Endothelial cell of umbilical vein (primary cell): ENCODE measurements at places on chromosomes 5 and 9. TPM values are rescaled to one million over a fixed set of nuclear protein-coding genes. Genes with fewer than 3 reads are reported as not detected.

DNA sequence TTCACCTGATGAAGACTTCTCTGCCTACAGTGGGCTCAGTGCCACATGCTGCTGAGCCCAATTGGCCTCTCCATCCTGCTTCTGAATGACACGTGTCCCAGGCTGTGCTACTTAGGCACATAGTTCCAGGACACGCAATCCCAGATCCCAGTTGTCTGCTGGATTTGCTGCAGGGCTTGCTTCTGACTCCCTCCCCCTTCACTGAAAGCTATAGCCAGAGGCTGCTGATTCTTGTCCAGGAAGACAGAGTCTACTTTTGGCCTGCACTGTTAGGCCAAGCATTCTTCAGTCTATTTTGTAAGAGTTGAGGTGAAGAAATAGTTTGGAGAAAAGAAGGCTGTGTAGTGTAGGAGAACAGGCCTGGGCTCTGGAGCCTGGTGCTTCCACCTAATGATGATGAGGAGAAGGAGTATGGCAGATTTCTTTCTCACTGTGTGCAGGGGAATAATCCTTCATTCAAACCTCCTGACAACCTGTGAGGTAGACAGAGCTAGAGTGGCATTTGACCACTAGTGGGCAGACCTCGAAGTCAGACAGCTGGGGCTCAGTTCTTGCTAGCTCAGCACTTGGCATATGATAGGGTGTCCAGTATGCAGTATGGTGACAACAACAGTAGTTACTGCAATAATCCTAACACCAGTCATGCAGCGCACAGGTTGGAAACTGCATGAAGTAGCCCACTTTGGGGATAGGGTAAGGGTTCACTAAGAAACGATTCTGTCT is 19.5 kb upstream of the ASPN start:
- peak; percentile 45 for DNase-seq
- no peak overlapping the region for H3K27ac ChIP-seq
- no peaks in the 10 kb centered on the region for H3K27me3 ChIP-seq

CSF2 gene
- polyA plus RNA-seq, result not detected in 2 replicates

DNA sequence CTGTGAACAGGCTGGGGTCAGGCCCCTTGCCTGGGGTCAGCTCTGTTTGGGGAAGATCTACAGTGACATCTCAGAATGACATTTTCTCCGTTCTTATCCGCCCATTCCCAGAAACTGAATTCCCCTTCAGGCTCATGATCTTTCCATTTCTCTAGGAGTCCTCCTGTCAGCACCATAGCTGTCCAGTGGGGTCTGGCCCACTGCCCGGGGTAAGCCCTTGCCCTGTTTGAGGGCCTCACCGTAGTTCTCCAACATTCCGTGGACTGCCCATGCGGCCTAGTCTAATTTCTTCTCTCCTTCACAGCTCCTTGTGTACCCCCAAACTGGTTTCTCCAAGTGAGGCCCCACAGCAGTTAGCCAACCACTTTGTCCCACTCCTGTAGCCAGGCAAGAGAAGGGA is 68.4 kb downstream of the ENTREP1 start:
- H3K27ac ChIP-seq, result no peak overlapping the region
- no peaks in the 10 kb centered on the region for H3K36me3 ChIP-seq
- H3K4me1 ChIP-seq, result peaks cover 2% of the 10 kb centered on the region
- no peaks in the 10 kb centered on the region for H3K27me3 ChIP-seq
- no peak overlapping the region for H3K4me3 ChIP-seq

- no peak overlapping the region for H3K27ac ChIP-seq
- no peaks in the 10 kb centered on the region for H3K36me3 ChIP-seq
- peak; percentile 45 for DNase-seq
- H3K27me3 ChIP-seq, result no peaks in the 10 kb centered on the region
Measured at GRCh38 chr9:100534401-100534800, 43.5 kb upstream of the CAVIN4 start.

GRCh38 chr9:114761523-114761922 is 44.3 kb downstream of the TNFSF15 start:
- no peaks in the 10 kb centered on the region for H3K4me1 ChIP-seq
- peaks cover 3% of the 10 kb centered on the region for H3K27me3 ChIP-seq
- DNase-seq, result no peak
- H3K36me3 ChIP-seq, result no peaks in the 10 kb centered on the region
- H3K4me3 ChIP-seq, result no peak overlapping the region

DNA sequence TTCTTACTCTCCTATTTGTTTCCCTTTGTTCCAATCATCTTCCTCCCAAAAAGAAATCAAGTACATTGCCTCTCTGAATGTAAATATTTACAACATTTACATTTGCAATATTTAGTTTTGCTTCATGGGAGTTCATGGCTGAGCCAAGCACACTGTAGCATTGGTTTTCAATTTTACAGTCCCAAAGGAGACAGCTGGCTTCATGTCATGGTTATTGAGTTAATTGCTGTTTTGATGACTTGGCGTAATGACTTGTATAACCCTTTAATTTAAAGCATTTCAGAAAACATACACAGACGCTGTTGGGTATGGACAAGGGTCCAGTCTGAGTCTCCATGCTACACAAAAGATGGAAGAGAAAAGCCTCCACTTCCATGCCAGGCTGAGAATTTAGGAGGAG is 25.6 kb upstream of the VLDLR start:
- H3K4me3 ChIP-seq, result no peak overlapping the region
- H3K27ac ChIP-seq, result no peak overlapping the region
- no peak for DNase-seq

GRCh38 chr5:127280491-127281220 is 9.9 kb upstream of the MEGF10 start:
- H3K27me3 ChIP-seq, result peaks cover 26% of the 10 kb centered on the region
- no peaks in the 10 kb centered on the region for H3K36me3 ChIP-seq
- H3K27ac ChIP-seq, result no peak overlapping the region
- H3K4me1 ChIP-seq, result no peaks in the 10 kb centered on the region
- DNase-seq, result no peak
- H3K4me3 ChIP-seq, result no peak overlapping the region

GRCh38 chr9:120768886-120769285 is 24.3 kb downstream of the FBXW2 start:
- no peak overlapping the region for H3K27ac ChIP-seq
- no peaks in the 10 kb centered on the region for H3K4me1 ChIP-seq
- H3K4me3 ChIP-seq, result no peak overlapping the region

JAKMIP2 gene
- not detected in 2 replicates for polyA plus RNA-seq

GFRA3 gene
- 0.05 and 0.10 TPM in 2 replicates for polyA plus RNA-seq

MSMP gene
- polyA plus RNA-seq, result 23.5 and 29.0 TPM in 2 replicates

GRCh38 chr9:71911908-71912335 is 483 bp downstream of the C9orf85 start:
- no peaks in the 10 kb centered on the region for H3K36me3 ChIP-seq
- peak; percentile 89 for DNase-seq
- peaks cover 20% of the 10 kb centered on the region for H3K4me1 ChIP-seq
- peak overlapping the region; percentile 83 for H3K27ac ChIP-seq
- peak overlapping the region; percentile 61 for H3K4me3 ChIP-seq
- no peaks in the 10 kb centered on the region for H3K27me3 ChIP-seq

PNPLA7 gene
- polyA plus RNA-seq, result 1.0 and 1.2 TPM in 2 replicates

CD274 gene
- 25.4 and 27.9 TPM in 2 replicates for polyA plus RNA-seq

- no peaks in the 10 kb centered on the region for H3K27me3 ChIP-seq
- no peaks in the 10 kb centered on the region for H3K36me3 ChIP-seq
- peaks cover 2% of the 10 kb centered on the region for H3K4me1 ChIP-seq
- DNase-seq, result no peak
Measured at GRCh38 chr5:57772512-57772911, 289.9 kb upstream of the ACTBL2 start.

DNA sequence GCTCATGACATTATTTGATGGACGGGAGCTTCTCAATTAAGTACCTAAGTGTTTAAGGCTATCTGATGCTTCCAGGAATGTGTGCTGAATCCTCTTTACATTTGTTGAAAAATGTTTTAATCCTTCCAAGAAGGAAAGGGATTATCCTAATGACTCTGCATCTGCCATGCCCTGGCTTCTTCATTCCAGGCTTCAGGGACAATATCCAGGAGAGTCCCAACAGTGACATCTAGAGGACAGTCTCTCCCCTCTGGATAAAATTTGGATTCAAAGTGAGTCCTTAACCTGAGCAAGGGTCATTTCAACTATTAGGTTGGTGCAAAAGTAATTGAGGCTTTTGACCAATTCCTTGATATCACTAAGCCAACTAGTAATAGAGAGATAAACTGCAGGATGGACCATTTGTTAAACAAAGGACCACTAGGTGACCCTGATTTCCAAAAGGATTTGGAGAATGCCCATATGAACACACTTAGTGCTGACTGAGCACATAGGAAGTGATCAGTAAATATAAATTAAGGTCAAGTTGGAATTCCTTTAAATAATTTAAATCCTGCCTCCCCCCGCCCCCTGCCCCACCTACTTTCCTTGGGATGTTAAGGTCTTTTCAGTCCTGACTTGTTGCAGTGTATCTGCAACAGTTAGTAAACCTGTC is 19.1 kb downstream of the TNFSF8 start:
- no peak overlapping the region for H3K27ac ChIP-seq
- no peaks in the 10 kb centered on the region for H3K36me3 ChIP-seq
- no peak overlapping the region for H3K4me3 ChIP-seq
- DNase-seq, result peak; percentile 57
- peaks cover 1% of the 10 kb centered on the region for H3K27me3 ChIP-seq
- H3K4me1 ChIP-seq, result peaks cover 3% of the 10 kb centered on the region

- no peak for DNase-seq
- H3K4me1 ChIP-seq, result no peaks in the 10 kb centered on the region
- no peaks in the 10 kb centered on the region for H3K27me3 ChIP-seq
- H3K4me3 ChIP-seq, result no peak overlapping the region
Measured at GRCh38 chr5:40667161-40667663, 12.5 kb upstream of the PTGER4 start.

DNA sequence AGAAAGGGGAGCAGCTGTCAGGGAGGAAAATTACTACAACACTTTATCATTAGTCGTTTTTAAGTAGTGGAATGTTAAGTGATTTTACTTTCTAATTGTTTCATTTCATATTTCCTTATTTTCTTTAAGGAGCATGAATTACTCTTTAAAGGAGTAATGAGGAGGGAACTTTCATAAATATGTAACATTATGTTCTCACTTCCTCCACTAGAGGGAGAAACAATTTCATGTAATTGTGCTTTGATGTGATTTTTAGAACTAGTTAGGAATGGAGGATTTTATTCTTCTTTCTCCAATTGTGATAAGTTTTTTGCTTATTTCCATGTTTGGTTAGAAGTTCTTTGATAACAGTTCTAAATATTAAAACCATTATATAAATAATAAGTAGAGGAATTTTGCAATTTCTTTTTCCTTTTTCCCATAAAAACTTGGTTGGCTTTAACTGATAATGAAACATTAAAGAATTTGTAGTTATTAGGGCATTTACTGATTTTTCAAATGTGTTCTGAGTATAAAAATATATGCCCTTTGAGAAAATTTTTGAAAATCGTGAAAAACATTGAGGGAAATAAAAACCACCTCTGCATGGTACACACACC is 25.6 kb downstream of the CEP78 start:
- peak; percentile 39 for DNase-seq
- H3K4me1 ChIP-seq, result no peaks in the 10 kb centered on the region
- peaks cover 2% of the 10 kb centered on the region for H3K36me3 ChIP-seq
- H3K27ac ChIP-seq, result no peak overlapping the region
- no peaks in the 10 kb centered on the region for H3K27me3 ChIP-seq

GRCh38 chr5:115297031-115297430 is 577 bp upstream of the CCDC112 start:
- H3K36me3 ChIP-seq, result no peaks in the 10 kb centered on the region
- peak; percentile 15 for DNase-seq
- H3K4me3 ChIP-seq, result no peak overlapping the region
- peaks cover 9% of the 10 kb centered on the region for H3K4me1 ChIP-seq

LECT2 gene
- polyA plus RNA-seq, result not detected in 2 replicates

DNA sequence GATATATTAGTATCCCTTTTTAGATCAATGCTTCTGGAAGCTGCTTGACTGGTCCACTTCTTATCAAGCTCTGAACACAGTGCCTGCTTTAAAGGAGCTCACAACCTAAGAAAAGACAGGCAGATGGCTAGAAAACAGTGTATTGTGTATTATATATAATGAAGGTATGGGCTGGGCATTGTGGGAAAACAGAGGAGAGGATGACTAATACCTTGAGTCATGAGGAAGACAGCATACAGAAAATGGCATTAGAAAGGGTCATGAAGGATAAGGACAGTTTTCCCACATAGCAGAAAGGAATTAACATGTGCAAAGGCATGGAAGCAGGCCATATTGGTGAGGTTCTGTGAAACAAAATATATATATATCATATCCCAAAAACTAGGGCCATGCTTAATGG is 309.6 kb downstream of the MLLT3 start:
- no peaks in the 10 kb centered on the region for H3K27me3 ChIP-seq
- DNase-seq, result no peak
- no peaks in the 10 kb centered on the region for H3K36me3 ChIP-seq
- H3K4me3 ChIP-seq, result no peak overlapping the region
- no peak overlapping the region for H3K27ac ChIP-seq

DNA sequence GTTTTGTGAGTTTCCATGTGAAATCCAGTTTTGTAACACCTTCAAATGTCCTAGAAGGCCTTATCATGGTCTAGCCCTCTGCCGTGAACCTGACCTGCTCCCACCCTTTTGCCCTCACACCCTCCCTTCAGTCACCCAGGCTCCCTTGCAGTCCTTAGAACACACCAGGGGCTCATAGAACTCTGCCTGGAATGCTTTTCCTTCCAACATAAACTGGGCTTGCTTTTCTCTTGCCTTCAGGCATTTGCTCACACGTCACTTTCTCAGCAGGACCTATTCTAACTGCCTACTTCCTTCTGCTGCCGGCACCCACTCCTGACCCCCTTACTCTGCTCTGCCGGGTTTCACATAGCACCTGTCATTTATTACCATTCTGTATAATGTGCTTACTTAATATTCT is 111.9 kb downstream of the PDE8B start:
- no peak overlapping the region for H3K4me3 ChIP-seq
- no peaks in the 10 kb centered on the region for H3K27me3 ChIP-seq
- no peaks in the 10 kb centered on the region for H3K36me3 ChIP-seq
- no peak overlapping the region for H3K27ac ChIP-seq

IFNA13 gene
- not detected in 2 replicates for polyA plus RNA-seq

OTULINL gene
- polyA plus RNA-seq, result 0.03 and 0.08 TPM in 2 replicates

DNA sequence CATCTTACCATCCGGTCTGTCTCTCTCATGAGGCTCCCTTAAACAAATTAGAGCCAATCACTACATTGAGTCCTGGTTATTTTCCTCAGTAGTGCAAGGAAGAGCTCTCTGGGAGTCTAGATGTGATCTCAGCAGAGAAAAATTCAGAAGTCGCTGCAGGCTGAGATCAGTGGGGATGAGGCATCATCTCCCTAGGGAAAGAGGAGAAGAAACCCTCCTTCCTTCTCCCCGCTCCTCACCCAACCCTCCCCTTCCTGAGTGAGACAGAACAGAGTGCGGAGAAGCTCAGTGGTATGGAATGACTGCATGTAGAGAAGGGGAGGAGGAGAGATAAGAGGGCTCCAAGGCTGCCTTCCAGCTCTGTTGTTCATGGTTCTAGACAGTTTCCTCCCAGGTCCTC is 80.5 kb downstream of the PAPPA start:
- H3K27me3 ChIP-seq, result no peaks in the 10 kb centered on the region
- no peaks in the 10 kb centered on the region for H3K4me1 ChIP-seq
- H3K36me3 ChIP-seq, result no peaks in the 10 kb centered on the region
- DNase-seq, result no peak

DNA sequence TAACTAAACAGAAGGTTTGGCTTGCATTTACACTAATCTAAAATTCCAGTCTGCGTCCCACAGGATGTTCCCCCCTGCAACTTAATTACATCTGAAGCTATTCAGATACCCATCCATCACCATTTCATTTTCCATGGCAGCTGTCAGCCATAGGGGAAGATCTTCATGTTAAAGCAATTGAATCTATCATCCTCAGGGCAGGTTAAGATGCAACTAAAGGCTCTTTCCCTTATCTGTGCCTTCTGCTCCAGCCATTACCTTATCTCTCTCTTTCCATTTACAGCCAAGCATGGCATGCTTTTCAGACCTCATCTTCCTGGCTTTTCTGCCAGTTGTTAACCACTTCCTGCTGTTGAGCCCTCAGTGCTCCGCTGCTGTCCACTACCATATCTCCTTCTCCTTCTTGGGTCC is 15.8 kb upstream of the HACD4 start:
- H3K27me3 ChIP-seq, result peaks cover 2% of the 10 kb centered on the region
- no peak overlapping the region for H3K4me3 ChIP-seq
- no peak for DNase-seq
- H3K4me1 ChIP-seq, result no peaks in the 10 kb centered on the region
- no peak overlapping the region for H3K27ac ChIP-seq

ELP1 gene
- polyA plus RNA-seq, result 10.4 and 12.6 TPM in 2 replicates
